Stimulated activated naive CD8-positive, alpha-beta T cell treated with anti-CD3 and anti-CD28 coated beads, Interleukin-15, amount 100 ng/mL, for 72 hours (primary cell): ENCODE measurements at places on chromosomes 2 and 18.
A peak's percentile ranks its signal among the peaks of the same experiment; 100 is the strongest.

- DNase-seq: no peak
These were observed 120.5 kb downstream of the PMAIP1 start for GRCh38 chr18:60020107-60020925.

- no peak for DNase-seq
These were observed 342.9 kb downstream of the SPAG16 start for GRCh38 chr2:213627054-213627710.

- no peak for DNase-seq
These were observed 49.3 kb downstream of the ST3GAL5 start for GRCh38 chr2:85839461-85839860.

DNA sequence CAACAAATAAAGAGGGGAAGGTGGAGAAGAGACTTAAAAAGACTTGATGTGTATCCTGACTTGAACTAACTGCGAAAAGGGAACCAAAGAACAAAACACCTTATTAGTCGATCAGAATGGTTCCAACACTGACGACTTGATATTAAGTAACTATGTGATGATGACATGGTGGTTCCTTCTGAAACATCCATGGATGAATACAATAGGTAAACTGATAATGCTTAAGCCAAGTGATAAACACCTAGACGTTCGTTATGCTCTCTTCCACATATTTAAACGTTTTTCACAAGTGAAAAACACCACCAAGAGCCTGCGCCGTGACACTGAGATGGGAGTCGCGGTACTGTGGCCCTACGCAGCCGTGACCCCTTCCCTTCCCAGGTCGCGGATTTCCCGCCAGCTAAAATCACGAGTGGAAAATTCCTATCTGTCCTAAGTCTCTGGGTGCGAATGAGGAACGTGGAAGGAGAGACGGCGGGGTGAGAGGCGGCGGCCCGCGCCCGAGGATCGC lies 797 bp downstream of the TTC32 start:
- peak; percentile 27 for DNase-seq

DNA sequence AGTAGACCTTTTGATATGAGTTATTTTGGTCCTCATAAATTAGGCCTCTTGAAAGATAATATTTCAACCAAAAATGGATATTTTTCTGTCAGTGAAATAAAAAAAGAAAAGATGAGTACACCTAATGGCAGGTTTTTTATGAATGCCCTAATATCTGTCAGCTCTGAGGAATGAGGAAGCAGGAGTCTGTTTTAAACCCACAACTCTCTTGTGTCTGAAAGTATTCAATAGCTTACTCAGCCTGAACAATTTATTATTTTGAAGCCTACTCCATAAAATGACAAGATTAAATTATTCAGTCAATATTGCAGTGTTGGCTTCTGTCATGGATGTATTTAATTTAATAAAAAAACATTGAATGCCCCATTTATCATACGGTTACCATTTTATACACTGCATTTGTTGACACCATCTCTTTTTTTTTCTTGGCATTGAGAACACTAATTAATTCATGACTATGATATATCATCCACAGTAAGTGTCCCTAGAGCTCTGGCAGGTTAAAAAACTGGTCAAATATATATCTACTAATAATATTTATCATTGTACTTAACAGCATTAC lies 548.2 kb downstream of the CBLN2 start:
- DNase-seq: no peak
